ENCODE measurements at places on chromosomes 3 and 15.
A peak's percentile ranks its signal among the peaks of the same experiment; 100 is the strongest.

DNA sequence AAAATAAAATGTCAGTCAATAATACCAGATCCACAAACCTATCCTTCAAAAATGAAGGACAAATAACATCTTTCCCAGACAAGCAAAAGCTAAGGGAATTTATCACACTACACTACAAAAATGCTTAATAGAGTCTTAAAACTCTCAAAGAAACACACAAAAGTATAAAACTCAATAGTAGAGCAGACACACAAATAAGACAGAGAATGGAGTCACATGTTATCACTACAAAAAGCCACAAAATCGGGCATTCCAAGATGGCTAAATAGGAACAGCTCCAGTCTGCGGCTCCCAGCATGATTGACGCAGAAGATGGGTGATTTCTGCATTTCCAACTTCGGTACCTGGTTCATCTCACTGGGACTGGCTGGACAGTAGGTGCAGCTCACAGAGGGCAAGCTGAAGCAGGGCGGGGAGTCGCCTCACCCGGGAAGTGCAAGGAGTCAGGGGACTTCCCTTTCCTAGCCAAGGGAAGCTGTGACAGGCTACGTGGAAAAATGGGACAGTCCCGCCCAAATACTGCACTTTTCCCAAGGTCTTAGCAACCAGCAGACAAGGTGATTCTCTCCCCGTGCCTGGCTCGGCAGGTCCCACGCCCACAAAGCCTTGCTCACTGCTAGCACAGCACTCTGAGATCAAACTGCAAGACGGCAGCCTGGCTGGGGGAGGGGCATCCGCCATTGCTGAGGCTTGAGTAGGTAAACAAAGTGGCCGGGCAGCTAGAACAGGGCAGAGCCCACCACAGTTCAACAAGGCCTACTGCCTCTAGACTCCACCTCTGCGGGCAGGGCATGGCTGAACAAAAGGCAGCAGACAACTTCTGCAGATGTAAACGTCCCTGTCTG, 46.3 kb downstream of the SENP7 start:
- no peak for DNase-seq

DNA sequence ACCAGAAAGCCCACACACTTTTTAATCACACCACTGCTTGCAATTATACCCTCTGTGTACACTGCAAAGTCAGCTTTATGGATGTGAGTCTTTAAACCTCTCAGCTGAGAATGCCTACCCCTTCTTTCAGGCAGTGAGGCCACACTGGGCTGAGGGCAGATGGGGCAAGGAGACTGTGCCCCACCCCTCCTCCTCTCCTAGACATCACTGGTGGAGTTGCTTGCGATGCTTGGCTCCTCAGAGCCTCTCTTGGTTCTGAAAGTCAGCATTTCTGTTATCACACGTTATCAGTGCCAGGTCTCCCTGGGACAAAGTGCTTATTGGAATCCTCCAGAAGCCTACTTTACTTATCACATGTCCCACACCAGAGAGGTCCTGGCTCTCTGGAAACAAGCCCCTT, 128.2 kb downstream of the ZNF621 start:
- no peak for DNase-seq

- no peak for DNase-seq
Measured at GRCh38 chr15:31060429-31061140, 40.9 kb downstream of the TRPM1 start.

GRCh38 chr3:143433787-143434378, 314.3 kb downstream of the CHST2 start:
- DNase-seq: no peak

GRCh38 chr15:39605146-39605545, 24.3 kb downstream of the THBS1 start:
- no peak for DNase-seq

DNA sequence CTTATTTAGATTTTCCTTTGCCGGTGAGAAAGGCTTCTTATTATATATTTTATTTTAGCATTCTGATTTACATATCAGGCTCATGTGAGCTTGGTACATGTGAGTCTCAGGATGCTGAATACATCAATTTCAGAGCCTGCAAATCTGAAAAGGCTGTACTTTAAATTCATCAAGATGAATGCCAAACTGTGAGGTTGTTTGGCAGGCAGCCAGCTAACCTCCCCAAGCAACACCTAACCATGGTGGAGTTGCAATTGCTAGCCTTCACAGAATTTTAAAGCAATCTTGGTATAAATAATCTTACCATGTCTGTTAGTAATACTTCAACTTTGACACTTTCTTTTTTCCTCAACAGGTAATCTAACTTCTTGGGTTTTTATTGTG, 252.5 kb downstream of the CDIN1 start:
- no peak for DNase-seq

DNA sequence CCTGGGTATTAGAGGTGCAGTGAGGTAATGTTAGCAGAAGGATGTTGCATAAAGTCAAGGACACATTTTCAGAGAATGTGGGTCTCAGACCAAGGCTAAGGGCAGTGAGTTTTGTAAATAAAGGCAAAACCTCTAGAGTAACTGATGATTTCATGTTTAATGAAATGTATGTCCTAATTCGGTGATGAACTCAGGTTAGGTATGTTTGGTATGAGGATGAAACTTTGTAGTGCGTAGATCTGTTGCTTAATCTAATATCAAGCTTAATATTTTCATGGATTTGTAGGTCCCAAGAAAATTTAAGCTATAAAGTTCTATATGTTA, 3.6 kb downstream of the USP50 start:
- no peak for DNase-seq

- DNase-seq: no peak
Measured at GRCh38 chr3:119530456-119530855, 29.0 kb downstream of the CD80 start.

DNA sequence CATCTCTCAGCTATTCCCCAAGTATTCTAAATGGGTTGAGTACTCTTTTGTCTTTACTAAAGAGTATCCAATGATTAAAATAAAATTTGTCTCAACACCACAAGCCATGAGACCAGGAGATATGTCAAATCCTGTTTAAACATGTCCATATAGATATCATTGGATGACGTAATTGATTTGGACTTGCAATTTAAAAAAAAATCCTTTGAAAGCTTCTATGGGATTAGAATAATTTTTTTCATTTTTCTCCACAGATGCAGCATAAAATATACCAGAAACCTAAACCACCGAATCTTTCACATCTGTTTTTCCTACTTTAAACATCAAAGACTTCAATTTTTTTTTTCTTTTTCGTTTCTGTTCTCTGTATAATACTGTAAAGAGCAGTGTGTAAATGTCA, 1022.3 kb downstream of the EPHA3 start:
- DNase-seq: no peak

GRCh38 chr3:135503760-135504686, 461.5 kb upstream of the PPP2R3A start:
- peak; percentile 27 for DNase-seq

GRCh38 chr3:133535971-133536881, 37.3 kb upstream of the CDV3 start:
- no peak for DNase-seq

DNA sequence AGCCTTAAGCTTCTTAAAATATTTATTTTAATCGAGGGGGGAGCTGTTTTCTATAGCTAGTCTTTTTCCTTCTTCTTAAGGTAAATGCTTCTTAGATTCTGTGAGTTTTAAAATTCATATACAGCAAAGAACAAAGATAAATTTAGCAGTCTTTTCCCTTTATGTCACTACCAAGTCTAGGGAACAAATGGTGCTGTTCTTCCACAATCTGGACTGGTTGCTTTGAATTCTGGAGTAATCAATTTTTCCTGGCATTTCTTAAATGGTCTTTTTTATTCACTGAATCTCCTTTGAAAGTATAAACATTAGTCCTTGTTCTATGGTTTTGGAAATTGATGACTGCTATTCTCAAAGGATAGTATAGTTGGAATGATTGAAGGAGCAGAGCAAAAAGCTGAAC, 82.8 kb downstream of the CHL1 start:
- no peak for DNase-seq

GRCh38 chr15:61474796-61475195, 245.7 kb upstream of the RORA start:
- no peak for DNase-seq

GRCh38 chr15:89769366-89769765, 6.8 kb upstream of the MESP2 start:
- DNase-seq: no peak

GRCh38 chr15:65156692-65157091, 23.1 kb upstream of the PDCD7 start:
- no peak for DNase-seq

GRCh38 chr3:171465763-171466162, 5.6 kb upstream of the TNIK start:
- no peak for DNase-seq

DNA sequence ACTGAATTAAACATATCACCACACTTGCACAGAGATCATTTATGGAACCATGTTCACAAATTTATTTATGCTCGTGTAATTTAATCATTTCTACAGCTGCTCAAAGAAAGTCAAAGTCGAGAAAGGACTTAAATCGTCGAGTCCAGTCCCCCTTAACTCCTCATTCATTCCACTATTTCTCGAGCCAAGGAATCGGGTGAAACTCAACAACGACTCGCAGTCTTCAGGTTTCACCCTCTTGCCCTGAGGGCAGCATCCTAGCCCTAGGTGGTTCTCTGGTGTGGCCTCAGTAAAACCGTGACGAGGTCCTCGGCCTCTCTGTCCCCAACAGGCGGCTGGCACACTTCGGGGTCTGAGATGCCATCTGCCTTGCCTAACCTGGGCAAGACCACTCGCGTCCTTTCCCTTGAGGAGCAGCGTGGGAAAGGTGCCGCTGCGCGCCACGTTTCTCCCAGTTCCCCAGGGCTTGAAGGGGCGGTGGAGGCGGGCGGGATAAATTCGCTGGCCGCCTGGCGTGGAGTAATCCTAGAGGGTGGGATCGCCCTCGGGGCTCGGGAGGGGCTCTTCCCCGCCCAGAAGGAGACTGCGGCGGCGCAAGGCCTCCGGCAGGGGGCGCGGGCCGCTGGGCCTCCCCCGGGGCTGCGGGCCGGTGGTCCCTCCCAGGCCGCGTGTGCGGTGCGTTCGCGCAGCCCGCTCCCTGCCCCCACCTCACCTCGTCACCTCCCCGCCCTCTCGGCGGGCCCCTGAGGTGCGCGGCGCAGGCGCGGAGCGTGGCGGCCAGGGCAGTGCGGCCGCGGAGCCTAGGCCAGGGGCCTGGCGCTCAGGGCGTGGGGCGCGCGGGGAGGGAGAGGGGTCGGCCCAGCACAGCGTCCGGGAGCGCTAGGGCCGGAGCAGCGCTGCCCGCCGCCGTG, at the start of gene ZNF639:
Gene ZNF639, plus strand, starts transcription at position 746 of the 911 bp plus-strand sequence. CDS start 5,263 bp downstream, outside the sequence.
- peak; percentile 84 for DNase-seq

- no peak for DNase-seq
Measured at GRCh38 chr3:134039161-134039862, 9.6 kb upstream of the SLCO2A1 start.

GRCh38 chr15:100879061-100879463, 569 bp upstream of the ALDH1A3 start:
- no peak for DNase-seq

GRCh38 chr3:143974271-143975238, 2.9 kb downstream of the DIPK2A start:
- DNase-seq: no peak

- no peak for DNase-seq
Measured at GRCh38 chr3:16290007-16290826, 25.2 kb downstream of the OXNAD1 start.

- DNase-seq: no peak
Measured at GRCh38 chr15:52080706-52081392, 31.7 kb downstream of the BCL2L10 start.

DNA sequence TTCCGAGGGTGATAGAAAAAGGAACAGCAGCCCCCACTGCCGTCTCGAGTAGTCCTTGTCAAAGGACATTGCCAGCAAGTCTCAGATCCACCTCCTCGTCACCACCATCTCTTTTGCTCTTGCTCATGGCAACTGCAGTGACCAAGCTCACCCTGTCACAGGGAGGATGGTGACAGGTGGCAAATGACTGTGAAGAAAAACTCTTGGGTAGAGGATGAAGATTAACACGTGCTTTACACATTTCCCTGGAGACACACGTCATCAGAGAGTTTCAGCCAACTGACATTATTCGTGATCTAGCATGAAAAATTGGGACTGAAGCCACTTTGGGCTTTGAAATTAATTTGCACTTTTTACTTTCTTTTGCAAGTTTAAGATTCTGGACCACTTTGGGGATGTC, 174.3 kb downstream of the EBLN2 start:
- no peak for DNase-seq

- DNase-seq: peak; percentile 13
Measured at GRCh38 chr15:26889298-26889898, 22.5 kb downstream of the GABRA5 start.

DNA sequence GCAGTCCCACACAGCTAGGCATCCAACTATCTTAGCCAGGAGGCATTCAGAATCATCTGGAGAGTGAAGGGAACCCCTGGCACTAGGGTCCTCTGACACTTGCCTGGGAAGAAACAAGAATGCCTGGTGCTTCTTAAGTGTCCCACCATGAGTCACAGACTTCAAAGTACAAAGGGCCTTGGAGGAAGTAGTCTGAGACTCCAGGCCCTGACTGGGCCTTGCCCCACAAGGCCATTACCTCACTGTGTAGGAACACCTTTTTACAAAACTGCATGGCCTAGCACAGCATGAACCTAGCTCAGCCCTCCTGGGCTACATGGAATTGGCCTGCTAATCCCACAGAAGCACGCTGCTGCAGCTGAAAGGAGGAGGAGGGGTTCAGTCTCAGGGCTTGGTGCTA, 104.5 kb upstream of the SLCO2A1 start:
- no peak for DNase-seq

GRCh38 chr3:119601154-119601553, 3.5 kb downstream of the PLA1A start:
- no peak for DNase-seq

DNA sequence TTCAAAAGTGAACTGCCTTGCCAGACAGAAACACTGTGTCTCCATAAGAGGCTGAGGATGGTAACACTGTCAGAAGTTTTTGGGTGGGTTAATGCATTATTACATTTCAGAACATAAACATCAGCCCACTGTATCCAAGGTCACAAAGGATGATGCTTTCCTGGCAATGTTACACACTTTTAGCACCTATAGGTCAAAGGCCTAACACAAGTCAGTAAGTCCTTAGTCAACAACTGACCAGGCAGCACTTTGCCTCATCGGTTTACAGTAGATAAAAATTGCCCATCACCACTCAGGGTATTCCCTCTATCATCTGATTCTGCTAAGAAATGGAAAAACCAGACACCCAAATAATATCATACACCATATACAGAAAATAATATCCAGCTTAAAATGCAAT, 98.4 kb downstream of the CTNNB1 start:
- DNase-seq: no peak

GRCh38 chr3:31732548-31732947, 199.8 kb downstream of the STT3B start:
- peak; percentile 22 for DNase-seq

- DNase-seq: no peak
Measured at GRCh38 chr15:58086491-58086890, 21.0 kb upstream of the ALDH1A2 start.

DNA sequence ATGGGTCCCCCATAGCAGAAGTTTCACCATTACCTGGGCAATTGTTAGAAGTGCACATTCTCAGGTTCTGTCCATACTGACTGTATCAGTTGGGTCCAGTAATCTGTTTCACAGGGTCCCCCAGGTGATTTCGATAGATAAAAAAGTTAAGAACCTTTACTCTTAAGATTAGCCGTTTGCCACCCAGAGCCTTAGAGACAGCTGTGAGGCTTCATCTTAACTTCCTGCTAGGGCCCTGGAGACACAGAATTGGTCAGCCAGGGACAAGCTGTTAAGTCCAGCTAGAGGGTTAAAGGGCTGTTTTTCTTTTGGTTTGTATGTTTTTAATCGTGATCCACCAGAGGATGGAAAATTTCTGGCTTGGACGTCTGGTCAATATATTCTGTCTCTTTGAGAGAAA, 6.7 kb downstream of the FAM162A start:
- DNase-seq: no peak

- DNase-seq: no peak
Measured at GRCh38 chr15:75695220-75695619, 17.4 kb downstream of the CSPG4 start.
